ENCODE measurements at places on chromosomes 5 and 9.

DNA sequence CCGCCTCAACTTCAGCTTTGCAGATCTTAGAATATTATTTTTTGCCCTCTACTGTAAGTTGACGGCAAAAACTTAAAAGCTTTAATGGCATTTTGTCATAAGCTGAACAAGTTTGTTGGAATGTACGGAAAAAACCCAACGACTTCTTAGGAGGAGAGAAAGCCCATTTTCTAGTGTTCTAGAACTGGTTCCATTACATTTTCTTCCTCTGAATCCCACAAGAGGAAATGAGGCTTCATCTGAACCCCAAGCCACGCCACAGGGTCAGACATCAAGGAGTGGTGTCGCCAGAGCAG lies 113.7 kb downstream of the LHFPL2 start:
- DNase-seq = no peak

- no peak for DNase-seq
Observed at GRCh38 chr9:96293498-96294158, 8.3 kb downstream of the HSD17B3 start.

- no peak for DNase-seq
Observed at GRCh38 chr5:6753851-6754250, 40.6 kb downstream of the TENT4A start.

DNA sequence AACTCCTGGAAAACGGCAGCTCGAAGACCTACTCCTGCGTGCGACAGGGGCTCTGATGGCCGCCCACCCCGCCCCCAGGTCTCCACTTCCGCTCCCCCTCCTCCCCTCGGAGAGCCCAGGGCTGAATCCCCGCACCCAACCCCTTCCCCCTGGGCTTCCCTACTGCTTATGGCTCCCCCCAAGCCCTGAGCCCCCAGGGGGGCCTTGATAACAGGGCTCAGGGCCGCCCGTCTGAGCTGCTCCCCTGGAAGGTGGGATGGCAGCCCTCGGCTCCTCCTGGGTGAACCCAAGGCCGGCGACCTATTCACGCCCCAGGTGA lies 30.4 kb downstream of the GLT6D1 start:
- DNase-seq = no peak

GRCh38 chr5:761854-762710 lies 22.4 kb downstream of the ZDHHC11B start:
- no peak for DNase-seq
